ENCODE measurements at places on chromosomes 7 and 10. TPM values are rescaled to one million over a fixed set of nuclear protein-coding genes. Genes with fewer than 3 reads are reported as not detected.

HTR5A gene
- not detected for total RNA-seq

- H3K27ac ChIP-seq = no peak overlapping the region
These were observed 16.7 kb upstream of the ZNF862 start for GRCh38 chr7:149821191-149822148.

DNA sequence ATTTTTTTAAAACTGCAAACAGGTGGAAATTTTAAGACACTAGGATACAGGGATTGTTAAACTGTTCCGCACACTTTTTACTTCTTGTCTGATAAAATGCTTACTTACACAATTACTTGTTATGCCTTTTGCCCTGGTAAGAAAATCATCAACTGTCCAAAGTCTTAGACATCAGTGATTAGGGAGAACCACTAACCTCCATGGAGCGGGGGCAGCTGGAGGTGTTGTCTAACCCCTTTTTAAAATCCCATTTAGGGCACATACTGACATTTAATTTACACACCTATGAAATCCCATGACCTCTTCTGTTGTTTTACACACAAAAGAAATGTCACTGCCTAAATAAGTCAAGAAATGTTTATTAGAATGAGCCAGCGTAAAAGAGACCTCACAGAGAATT is 65.7 kb downstream of the TRIM24 start:
- H3K27ac ChIP-seq = no peak overlapping the region
- H3K4me3 ChIP-seq = no peak overlapping the region
- DNase-seq = no peak
- no peaks in the 10 kb centered on the region for H3K4me1 ChIP-seq

DNA sequence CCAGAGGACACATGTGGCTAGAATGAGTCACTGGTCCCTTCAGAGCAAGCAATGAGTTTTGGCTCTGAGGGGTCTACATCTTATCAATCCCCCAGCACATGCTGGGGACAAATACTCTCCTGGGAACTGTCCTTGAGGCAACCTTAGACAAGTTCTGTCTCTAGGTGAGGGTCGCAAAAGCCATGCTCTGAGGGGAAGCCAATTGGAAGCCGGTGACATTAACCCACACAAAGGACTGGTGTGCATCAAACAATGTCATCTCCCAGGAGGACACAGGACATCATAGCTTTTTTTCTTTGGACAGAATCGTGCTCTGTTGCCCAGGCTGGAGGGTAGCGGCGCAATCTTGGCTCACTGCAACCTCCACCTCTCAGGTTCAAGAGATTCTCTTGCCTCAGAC is 111.6 kb upstream of the ZNF722 start:
- H3K27ac ChIP-seq = no peak overlapping the region
- no peaks in the 10 kb centered on the region for H3K4me1 ChIP-seq
- H3K4me3 ChIP-seq = no peak overlapping the region
- no peak for DNase-seq
- H3K36me3 ChIP-seq = no peaks in the 10 kb centered on the region
